ENCODE measurements at places on chromosomes 16 and 17.
A peak's percentile ranks its signal among the peaks of the same experiment; 100 is the strongest.

GRCh38 chr17:16923097-16923903 lies 48.6 kb downstream of the TNFRSF13B start:
- no peak for DNase-seq

DNA sequence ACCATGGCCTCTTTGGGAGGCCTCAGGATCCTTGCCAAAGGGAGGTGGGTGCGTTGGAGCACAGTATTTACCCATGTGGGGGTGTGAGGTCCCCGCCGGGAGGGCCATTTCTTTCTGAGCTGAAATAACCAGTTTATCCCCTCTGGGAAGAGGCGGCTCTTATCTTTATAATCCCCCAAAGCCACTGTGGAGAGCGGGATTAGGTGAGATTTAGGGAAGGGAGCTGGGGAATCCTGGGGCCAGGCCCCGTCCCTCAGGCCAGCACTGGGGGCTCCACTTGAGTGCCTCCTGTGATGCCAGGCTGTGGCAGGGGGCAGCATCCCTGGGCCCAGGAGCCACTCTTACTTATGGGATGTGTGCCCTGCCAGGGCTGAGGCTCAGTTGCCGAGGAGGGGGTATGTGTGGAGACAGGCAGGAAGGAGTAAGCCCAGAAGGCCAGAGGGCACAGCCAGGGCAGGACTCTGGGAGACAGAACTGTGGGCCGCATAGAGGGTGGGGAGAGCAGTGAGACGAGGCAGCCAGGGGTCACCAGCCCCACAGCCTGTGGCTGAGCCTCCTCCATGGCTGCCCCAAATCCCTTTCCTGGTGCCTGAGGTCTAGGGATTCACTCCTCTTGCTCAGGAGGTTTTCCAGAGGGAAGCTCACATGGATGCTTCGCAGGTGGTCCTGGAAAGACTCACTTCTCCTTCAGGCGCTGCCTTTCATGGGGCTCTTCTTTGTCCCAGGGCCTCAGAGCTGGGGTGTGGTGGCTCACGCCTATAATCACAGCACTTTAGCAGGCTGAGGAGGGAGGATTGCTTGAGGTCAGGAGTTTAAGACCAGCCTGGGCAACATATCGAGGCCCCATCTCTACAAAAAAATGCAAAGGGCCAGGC lies 25.0 kb downstream of the TMEM94 start:
- no peak for DNase-seq

- DNase-seq, result no peak
Measured at GRCh38 chr17:20127360-20128035, 118.3 kb downstream of the SPECC1 start.

- no peak for DNase-seq
Measured at GRCh38 chr16:54460263-54460860, 173.8 kb upstream of the IRX3 start.

- DNase-seq, result peak; percentile 21
Measured at GRCh38 chr16:86959091-86959651, 358.0 kb downstream of the C16orf95 start.

DNA sequence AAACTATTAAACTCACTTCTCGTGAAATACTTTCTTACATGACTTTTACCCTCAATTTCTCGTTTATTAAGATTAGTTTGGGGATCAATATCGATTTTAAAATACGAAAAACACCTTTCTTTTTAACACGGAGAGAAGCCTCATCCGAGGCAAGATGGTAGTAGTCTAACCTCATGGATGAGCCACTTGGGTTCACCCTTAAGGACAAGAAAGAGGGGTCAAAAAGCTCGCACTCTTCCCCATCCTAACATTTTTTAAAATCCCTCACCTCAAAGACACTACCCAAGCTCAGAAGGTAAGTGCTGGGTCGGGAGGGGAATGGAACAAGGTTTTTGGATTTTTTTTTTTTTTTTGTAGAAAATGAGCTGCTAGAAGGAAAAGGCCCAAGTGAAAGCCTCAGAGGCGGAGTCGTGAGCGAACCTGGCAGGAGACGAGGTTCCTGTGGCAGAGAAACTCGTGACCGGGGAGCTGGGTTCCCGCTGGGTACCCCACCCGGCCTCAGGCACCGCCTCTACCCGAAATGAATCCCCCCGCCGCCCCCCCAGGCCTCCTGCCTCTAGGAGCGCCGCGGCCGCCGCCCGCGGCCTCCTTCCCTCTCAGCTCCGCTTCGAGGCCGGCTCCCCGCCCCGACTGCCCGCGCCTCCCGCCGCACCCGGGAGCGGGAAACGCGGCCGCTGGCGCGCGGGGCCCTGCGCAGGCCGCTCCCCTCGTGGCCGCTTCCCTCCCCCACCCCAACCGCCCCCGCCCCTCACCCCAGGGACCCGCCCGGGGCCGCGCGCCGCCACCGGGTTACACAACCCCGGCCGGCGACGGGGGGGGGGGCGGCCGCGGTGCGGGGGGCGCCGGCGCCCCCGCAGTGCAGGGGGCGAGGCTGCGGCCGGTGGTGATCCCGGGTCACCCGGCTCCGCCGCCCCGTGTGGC lies 1.6 kb downstream of the NUFIP2 start:
- no peak for DNase-seq

DNA sequence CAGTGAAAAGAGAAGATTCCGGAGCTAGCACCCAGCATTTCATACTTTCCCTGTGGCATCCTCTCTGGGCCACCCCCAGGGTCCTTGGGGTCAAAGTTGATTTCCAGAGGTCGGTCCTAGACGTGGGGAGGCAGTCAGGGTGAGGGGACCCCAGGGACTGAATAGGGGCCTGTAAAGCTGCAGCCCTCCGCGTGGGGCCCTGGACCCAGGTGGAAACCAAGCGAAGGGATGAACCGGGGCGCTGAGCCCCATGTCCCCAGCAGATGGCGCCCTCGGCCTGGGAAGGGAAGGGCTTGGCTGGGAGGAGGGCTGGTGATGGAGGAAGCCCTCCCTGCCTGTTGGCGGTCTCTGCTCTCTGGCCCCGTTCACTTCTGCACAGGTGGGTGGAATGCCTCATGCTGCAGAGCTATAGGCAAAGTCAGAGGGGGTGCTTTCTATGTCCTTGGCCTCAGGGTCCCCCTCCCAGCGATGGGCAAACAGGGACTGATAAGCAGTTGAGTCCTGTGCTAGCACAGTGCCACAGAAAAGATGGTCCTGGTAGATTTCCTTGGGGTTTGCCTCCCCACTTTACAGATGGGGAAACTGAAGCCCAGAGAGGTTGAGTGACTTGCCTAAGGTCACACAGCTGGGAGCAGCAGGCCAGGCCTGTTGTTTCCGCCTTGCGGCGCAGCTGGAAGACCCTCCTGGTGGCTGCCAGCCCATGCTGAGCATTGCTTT lies 163.4 kb upstream of the CIBAR2 start:
- no peak for DNase-seq

DNA sequence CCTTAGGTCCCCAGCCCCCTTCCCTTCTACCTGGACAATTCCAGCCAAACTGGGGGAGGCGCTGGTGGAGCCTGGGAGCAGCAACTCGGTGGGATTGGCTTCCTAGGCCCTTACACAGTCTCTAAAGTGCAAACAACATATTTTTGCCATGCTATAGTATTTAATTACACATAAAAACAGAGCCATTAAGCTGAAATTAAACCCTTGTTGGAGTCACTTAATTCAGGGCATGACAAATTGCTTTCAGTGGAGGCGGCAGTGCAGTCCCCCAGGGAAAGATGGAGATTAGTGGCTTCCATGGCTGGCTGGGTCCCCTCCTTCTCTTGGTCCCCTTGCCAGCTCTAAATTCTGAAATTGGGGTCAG lies 17.3 kb downstream of the IGFBP4 start:
- DNase-seq, result no peak

GRCh38 chr17:55319933-55320593 lies 55.3 kb downstream of the HLF start:
- DNase-seq, result no peak

GRCh38 chr16:77913738-77914253 lies 108.6 kb upstream of the CLEC3A start:
- no peak for DNase-seq

DNA sequence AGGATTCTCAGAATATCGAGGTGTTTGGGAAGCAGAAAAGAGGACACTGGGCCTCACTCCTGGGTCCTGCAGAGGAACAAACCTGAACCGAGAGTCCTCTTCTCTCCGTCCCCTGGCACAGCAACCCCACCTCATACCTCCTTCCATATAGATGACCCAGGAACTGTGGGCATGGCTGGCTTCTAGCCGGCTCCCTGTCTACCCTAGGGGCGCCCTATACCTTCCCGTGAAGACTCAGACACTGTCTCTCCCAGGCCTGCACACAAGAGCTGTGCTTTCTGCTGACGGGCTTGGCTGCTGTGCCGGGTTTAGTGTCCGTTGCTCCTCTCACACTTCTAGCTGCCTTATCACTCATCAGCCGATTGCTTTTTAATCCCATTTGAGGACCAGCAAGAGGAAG lies 46.5 kb upstream of the CRISPLD2 start:
- no peak for DNase-seq

DNA sequence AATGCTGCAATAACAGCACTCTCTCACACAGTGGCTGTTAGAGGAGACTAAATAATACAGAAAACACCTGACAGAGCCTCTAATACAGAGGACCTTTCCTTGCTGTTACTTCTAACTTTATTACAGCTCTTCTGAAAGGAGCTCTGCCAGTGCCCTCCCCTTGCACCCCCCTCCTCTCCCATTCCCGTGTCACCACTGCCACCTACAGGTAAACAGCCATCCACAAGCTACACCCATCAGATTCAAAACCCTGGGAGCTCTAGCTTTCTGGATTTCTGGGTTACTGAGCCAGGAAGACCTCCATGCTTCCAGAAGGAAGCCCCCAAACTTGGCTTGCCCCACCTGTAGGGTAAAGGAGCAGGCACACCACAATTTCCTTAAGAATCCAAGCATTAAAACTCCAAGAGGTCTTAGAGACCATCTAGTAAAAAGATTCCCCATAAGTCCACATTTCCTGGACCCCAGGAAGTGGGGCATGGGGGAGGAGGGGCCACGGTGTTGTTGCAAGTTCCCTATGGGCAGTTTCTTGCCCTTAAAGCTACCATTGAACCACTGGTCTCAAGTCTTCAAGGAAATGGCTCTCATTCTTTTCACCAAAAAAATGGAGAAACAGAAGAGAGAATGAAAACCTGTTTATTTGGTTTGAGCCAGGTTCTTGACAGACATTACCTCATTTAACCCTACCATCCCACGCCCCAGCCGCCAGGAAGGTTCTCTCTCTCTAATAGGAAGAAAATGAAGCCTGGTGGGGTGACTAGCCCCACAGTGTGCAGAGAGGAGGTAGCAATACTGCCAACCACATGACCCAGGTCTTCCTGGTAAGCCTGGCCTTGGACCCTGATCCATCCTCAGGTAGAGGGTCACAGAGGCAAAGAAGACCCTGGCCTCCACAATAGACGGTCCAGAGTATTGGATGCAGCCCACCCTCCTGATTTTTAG lies 52.8 kb downstream of the TOM1L2 start:
- DNase-seq, result peak; percentile 44

GRCh38 chr17:51725185-51725584 lies 433.3 kb downstream of the CA10 start:
- no peak for DNase-seq

GRCh38 chr16:30357085-30357714 lies 2.1 kb upstream of the CD2BP2 start:
- no peak for DNase-seq

DNA sequence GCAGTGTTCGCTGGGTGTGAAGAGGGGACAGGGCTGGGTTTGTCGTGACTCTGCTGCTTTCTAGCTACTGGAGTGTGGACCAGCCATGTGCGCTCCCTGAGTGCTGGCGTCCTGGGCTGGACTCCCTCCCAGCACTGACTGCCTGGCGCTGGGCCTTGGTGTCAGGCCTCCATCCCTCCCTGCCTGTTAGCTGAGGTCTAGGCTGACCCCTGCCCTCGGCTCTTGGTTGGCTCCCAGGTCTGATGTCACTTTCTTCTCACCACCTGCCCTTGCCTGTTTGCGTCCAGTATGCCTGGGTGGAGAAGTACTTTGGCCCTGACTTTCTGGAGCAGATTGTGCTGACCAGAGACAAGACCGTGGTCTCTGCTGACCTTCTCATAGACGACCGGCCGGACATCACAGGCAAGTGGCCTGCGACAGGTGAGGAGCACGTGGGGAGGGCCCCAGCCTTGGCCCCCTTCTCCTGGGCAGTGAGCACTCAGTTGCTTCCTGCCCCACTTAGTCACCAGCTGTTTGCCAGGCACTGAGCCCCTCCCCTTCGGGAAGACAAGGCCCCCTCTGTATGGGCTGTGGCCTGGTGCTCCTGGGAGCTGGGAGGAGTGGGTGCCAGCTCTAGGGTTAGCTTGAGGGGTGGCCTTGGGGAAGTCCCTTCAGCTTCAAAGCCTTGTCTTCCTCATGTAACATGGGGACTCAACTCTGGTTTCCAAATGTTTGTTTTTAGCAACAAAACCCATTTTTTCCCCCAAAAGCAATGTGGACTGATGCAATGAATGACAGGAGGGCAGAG lies 41.5 kb downstream of the NT5M start:
- no peak for DNase-seq

DNA sequence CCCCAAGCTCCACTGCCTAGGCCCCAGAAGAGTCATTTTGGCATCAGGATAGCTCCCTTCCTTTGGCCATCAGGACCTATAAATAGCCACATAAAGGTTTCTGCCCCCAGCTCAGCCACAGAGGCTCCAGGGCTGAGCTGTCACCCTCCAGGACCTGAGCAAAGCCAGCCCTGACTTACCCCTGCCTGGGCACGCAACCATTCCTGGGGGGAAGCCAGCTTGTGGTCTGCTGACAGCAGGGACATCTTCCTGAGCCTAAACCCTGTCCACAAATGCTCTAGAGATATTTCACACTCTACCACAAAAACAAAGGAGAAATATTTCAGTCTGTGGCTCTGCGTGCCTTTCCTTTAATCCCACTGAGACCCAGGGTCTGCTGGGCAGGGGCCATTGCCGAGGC lies 123.7 kb upstream of the CCL2 start:
- DNase-seq, result no peak

- no peak for DNase-seq
Measured at GRCh38 chr17:51398128-51398525, 137.8 kb downstream of the UTP18 start.

DNA sequence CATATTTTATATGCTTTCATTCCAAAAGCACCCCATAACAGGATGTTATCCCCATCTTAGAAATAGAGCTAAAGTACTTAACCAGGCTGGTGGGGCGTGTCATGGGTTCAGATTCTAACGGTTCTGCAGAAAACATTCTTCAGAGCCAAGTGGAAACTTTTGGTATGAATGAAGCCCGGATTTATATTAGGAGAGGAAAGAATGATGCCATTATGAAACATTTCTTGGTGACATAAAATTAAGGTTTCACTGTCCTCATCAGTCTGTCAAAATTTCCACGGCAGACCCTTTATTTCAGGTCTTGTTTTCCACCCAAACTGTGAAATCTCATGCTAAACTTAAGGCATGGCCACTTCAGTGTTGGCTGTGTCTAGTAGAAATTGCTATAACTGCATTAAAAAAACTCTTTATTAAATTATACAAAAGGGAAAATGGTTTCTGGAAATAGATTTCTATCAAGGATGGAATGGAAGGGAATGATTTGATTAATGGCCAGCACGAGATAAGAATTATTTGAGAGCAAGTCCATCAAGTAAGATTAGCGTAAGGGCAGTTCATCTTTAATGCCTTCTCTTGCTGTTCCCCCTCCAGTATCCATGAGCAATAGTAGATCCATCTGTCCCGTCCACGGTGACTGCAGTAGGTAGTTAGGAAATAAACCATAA lies 11.7 kb downstream of the PRKCA start:
- no peak for DNase-seq

Data from fibroblast of skin of left quadriceps (primary cell).